ENCODE measurements at places on chromosomes 12 and 14.

- no peaks in the 10 kb centered on the region for H3K36me3 ChIP-seq
- no peak overlapping the region for H3K4me3 ChIP-seq
- DNase-seq, result no peak
- H3K4me1 ChIP-seq, result no peaks in the 10 kb centered on the region
- no peak overlapping the region for H3K27ac ChIP-seq
Observed at GRCh38 chr14:65872536-65872935, 460.0 kb downstream of the FUT8 start.

DNA sequence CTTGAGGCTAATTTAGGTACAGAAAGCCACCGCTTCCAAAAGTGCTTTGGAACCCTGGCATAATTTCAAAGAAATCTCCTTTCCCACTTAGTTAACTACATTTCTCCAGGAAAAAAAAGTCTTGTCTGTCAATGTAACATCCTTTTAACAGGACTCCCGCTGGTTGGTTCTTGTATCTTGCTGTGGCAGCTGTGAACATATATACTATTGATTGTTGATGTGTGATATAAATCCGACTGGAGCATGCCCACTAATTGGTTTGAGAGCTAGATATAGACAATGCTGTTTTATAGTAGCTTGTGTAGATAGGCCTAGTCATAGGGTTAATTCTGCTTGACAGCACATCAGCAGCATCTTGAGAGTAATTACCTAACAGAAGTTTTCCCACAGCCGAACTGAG, 89.6 kb downstream of the MSRB3 start:
- no peak for DNase-seq
- no peak overlapping the region for H3K27ac ChIP-seq
- no peaks in the 10 kb centered on the region for H3K4me1 ChIP-seq
- H3K27me3 ChIP-seq, result no peaks in the 10 kb centered on the region

GRCh38 chr12:19093218-19093617, 36.3 kb upstream of the PLEKHA5 start:
- no peak for DNase-seq
- H3K4me1 ChIP-seq, result no peaks in the 10 kb centered on the region
- H3K4me3 ChIP-seq, result no peak overlapping the region
- H3K27ac ChIP-seq, result no peak overlapping the region

- H3K4me1 ChIP-seq, result peaks cover 80% of the 10 kb centered on the region
- peak overlapping the region; percentile 12 for H3K27ac ChIP-seq
- H3K27me3 ChIP-seq, result no peaks in the 10 kb centered on the region
- no peak for DNase-seq
- peak overlapping the region; percentile 6 for H3K4me3 ChIP-seq
Observed at GRCh38 chr14:91032248-91032647, 28.2 kb downstream of the RPS6KA5 start.

DNA sequence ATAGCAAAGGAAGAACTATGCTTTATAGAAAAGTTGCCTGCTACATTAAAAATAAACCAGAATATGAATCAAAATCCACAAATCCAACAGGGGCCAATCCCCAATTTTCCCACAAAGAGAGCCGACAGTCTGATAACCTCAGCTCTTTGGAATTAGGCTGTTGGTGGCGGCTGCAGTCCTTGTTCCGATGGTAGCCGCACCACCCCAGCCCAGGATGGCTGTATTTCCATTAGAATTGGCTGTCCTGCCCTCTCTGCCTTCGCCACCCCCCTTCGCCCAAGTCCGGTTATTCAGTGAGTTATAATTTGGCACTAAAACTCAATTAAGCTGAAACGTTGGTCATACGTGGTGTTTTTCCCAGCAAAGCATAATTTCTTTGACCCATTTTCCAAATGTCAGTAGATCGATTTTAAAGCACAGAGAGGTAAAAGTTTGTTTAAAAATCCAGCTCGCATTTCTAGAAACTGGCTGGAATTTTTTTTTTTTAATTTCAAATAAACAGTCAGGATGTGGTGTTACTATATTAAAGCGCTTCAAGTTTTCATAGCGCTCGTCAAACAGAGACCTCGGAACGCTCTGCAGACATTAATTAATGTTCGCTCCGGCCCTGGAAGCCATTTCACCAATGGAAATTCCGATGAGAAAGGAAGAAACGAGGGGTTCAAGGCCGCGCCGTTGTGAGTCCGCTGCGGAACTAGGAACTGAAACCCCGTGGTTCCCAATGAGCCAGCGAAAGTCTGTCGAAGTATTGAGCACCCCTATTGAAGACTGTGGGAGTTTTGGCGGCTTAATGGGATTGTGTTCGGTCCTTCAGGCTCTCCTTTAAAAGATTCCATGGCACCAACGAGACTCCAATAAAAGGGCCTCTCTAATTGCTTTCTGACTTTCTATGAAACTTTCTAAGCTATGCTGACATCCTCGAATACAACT, 104.8 kb upstream of the DIO3 start:
- H3K36me3 ChIP-seq, result no peaks in the 10 kb centered on the region
- H3K27me3 ChIP-seq, result peaks cover 71% of the 10 kb centered on the region
- DNase-seq, result no peak
- peak overlapping the region; percentile 19 for H3K4me3 ChIP-seq
- no peak overlapping the region for H3K27ac ChIP-seq
- peaks cover 4% of the 10 kb centered on the region for H3K4me1 ChIP-seq

DNA sequence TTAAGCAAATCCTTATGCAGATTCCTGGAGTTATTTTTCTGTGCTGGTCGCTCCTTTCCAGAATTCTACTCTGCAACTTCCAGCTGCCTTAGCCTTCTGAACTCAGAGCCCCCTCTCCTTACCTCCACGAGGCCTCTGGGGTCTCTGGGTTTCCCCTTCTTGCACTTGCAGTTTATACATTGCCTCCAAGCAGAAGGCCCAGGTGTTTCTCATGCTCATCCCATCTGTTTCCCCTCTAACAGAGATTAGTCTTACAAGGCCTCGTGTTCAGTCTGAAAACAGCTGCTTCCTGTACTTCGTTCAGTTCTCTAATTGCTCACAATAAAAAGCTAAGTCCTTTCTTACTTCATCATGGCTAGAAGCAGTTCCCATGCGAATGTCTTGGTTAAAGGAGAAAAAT, 134.4 kb upstream of the FGD4 start:
- no peaks in the 10 kb centered on the region for H3K27me3 ChIP-seq
- peaks cover 2% of the 10 kb centered on the region for H3K36me3 ChIP-seq
- H3K4me1 ChIP-seq, result peaks cover 7% of the 10 kb centered on the region
- H3K4me3 ChIP-seq, result no peak overlapping the region
- no peak overlapping the region for H3K27ac ChIP-seq
- DNase-seq, result no peak

DNA sequence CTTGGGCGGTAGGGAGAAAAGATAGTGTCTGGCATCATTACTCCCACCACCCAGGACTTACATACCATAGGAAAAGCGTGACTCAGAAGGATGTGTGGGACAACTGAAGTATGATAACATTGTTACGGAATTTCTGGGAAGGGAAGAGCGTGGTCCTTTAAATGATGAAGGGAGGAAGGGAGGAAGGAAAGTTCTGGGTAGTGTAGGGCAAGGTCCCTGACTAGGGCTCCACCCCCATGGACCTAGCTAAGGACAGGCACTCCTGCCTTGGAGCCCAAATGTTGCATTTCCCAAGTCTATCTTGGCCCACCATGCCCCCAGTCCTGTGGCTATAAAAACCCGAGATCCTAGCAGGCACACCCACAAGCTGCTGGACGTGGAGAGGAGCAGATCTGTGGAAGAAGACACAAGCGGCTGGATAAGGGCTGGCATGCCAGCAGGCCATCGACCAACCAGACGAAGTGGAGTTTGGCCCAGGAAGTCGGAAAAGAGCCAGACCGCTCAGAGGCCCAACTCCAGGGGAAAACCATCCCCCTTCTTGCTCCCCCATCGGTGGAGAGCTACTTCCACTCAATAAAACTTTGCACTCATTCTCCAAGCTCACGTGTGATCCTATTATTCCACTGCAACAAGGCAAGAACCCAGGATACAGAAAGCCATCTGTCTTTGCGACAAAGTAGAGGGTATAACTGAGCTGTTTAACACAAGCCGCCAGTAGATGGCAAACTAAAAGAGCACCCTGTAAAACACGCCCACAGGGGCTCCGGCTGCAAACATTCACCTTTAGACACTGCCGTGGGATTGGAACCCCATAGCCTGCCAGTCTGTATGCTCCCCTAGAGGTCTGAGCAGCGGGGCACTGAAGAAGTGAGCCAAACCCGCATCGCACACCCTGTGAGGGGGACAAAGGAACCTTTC, 23.0 kb upstream of the RAB21 start:
- no peak for DNase-seq
- no peaks in the 10 kb centered on the region for H3K4me1 ChIP-seq
- no peak overlapping the region for H3K4me3 ChIP-seq
- H3K27me3 ChIP-seq, result no peaks in the 10 kb centered on the region
- no peaks in the 10 kb centered on the region for H3K36me3 ChIP-seq
- no peak overlapping the region for H3K27ac ChIP-seq

- no peak overlapping the region for H3K27ac ChIP-seq
- peaks cover 27% of the 10 kb centered on the region for H3K27me3 ChIP-seq
- H3K4me1 ChIP-seq, result peaks cover 6% of the 10 kb centered on the region
- DNase-seq, result peak; percentile 74
- H3K36me3 ChIP-seq, result no peaks in the 10 kb centered on the region
Observed at GRCh38 chr14:64823305-64823861, 56.3 kb downstream of the SPTB start.

DNA sequence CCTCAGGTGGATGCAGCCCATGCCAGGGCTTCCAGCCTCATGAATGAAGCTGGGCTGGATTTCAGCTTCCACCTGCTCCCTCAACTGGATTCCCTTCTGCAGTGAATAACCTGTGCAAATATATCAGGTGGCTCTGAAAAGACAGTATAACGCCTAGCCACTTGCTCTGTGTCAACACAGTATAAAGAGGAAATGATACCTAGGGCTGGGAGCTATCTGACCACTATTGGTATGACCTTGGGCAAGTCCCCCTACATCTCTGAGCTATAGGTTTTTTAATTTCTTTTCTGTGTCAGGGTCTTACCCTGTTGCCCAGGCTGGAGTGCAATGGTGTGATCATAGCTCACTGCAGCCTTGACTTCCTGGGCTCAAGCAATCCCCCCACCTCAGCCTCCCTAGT, 19.8 kb downstream of the ISM2 start:
- H3K36me3 ChIP-seq, result no peaks in the 10 kb centered on the region
- no peaks in the 10 kb centered on the region for H3K27me3 ChIP-seq
- no peak overlapping the region for H3K27ac ChIP-seq
- H3K4me3 ChIP-seq, result no peak overlapping the region
- H3K4me1 ChIP-seq, result no peaks in the 10 kb centered on the region

- H3K4me1 ChIP-seq, result no peaks in the 10 kb centered on the region
- H3K4me3 ChIP-seq, result no peak overlapping the region
- no peak for DNase-seq
- no peak overlapping the region for H3K27ac ChIP-seq
- H3K27me3 ChIP-seq, result no peaks in the 10 kb centered on the region
- H3K36me3 ChIP-seq, result no peaks in the 10 kb centered on the region
Observed at GRCh38 chr12:72282721-72283120, 10.6 kb downstream of the TRHDE start.

DNA sequence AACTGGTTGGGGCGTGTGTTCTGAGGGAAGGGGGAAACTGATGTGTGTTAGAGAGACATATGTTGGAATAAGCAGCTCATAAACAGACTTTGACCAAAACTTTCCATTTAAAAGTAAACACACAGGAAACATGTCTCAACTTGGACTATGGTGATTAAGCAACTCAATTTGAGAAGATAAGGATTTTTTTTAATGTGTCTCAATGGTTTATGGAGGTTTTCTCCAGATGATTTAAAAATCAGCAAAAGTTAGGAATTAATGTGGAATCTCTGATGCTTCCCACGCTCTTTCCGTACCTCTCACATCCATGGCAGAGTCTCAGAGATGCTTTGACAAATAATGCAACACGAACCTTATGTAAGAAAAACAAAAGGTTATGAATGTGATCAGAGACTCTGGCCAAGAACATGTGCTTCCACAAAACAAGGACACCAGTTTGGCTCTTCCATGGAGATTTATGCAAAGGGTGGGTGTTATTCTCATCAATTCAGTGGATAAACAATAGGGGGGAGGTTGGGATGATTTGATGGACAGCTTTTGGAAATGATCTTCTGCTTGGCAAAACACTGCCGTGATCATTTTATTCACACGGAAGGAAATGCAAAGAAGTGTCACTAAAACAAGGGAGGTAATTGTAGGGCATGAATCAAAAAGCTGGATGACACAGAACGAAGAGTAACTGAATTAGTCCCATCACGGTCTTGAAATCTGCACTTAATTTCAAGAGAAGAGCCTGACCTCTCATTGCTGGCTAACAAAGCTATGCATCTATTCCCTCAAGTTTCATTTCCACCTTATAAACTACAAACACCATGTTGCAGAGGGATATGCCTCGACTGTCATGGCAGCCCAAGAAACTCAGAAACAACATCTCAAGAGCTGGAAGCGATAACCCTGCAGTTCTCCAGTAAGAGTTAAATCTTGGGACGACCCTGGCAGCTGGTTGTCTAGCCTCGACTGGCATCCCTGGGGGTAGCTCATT, 76.5 kb downstream of the FOXN3 start:
- H3K27ac ChIP-seq, result peak overlapping the region; percentile 3
- H3K4me1 ChIP-seq, result peaks cover 84% of the 10 kb centered on the region
- no peaks in the 10 kb centered on the region for H3K27me3 ChIP-seq
- H3K4me3 ChIP-seq, result no peak overlapping the region
- peaks cover 4% of the 10 kb centered on the region for H3K36me3 ChIP-seq
- no peak for DNase-seq

- DNase-seq, result no peak
- no peak overlapping the region for H3K4me3 ChIP-seq
- H3K36me3 ChIP-seq, result no peaks in the 10 kb centered on the region
- H3K4me1 ChIP-seq, result peaks cover 13% of the 10 kb centered on the region
Observed at GRCh38 chr14:101628975-101629374, 67.7 kb downstream of the DIO3 start.

GRCh38 chr14:101584055-101584859, 23.0 kb downstream of the DIO3 start:
- DNase-seq, result no peak
- H3K27me3 ChIP-seq, result no peaks in the 10 kb centered on the region
- H3K27ac ChIP-seq, result no peak overlapping the region
- H3K4me3 ChIP-seq, result no peak overlapping the region
- H3K4me1 ChIP-seq, result no peaks in the 10 kb centered on the region
- H3K36me3 ChIP-seq, result no peaks in the 10 kb centered on the region

- no peak for DNase-seq
- H3K27me3 ChIP-seq, result peaks cover 5% of the 10 kb centered on the region
- H3K36me3 ChIP-seq, result no peaks in the 10 kb centered on the region
- peaks cover 12% of the 10 kb centered on the region for H3K4me1 ChIP-seq
- H3K4me3 ChIP-seq, result no peak overlapping the region
- H3K27ac ChIP-seq, result no peak overlapping the region
Observed at GRCh38 chr12:108356835-108357806, 18.0 kb upstream of the CMKLR1 start.

DNA sequence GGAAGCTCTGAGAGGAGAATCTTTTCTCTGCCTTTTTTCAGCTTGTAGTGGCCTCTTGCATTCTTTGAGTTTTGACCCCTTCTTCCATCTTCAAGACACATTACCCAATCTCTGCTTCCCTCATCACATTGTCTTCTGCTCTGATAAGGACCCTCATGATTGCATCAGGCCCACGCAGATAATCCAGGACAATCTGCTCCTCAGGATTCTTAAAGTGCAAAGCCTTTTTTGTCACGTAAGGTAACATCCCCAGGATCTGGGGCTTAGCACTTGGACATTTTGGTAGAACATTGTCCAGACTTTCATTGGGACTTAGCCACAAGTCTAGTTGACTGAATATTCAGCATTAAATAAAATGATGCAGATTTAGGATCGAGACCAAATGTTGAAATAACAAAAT, 521.2 kb downstream of the RMST start:
- no peaks in the 10 kb centered on the region for H3K36me3 ChIP-seq
- no peaks in the 10 kb centered on the region for H3K4me1 ChIP-seq
- H3K4me3 ChIP-seq, result no peak overlapping the region

GRCh38 chr12:133080026-133080367, 726 bp upstream of the ZNF140 start:
- DNase-seq, result peak; percentile 95
- H3K4me3 ChIP-seq, result no peak overlapping the region
- H3K4me1 ChIP-seq, result peaks cover 10% of the 10 kb centered on the region
- no peak overlapping the region for H3K27ac ChIP-seq
- peaks cover 41% of the 10 kb centered on the region for H3K36me3 ChIP-seq
- H3K27me3 ChIP-seq, result no peaks in the 10 kb centered on the region
